Forelimb muscle (tissue), 1 donor: ENCODE measurements at places on chromosomes 16 and 17.

- DNase-seq = no peak
These were observed 12.3 kb upstream of the SPAG9 start for GRCh38 chr17:51132964-51133319.

GRCh38 chr17:35734396-35734795 lies 3.0 kb downstream of the RASL10B start:
- no peak for DNase-seq

DNA sequence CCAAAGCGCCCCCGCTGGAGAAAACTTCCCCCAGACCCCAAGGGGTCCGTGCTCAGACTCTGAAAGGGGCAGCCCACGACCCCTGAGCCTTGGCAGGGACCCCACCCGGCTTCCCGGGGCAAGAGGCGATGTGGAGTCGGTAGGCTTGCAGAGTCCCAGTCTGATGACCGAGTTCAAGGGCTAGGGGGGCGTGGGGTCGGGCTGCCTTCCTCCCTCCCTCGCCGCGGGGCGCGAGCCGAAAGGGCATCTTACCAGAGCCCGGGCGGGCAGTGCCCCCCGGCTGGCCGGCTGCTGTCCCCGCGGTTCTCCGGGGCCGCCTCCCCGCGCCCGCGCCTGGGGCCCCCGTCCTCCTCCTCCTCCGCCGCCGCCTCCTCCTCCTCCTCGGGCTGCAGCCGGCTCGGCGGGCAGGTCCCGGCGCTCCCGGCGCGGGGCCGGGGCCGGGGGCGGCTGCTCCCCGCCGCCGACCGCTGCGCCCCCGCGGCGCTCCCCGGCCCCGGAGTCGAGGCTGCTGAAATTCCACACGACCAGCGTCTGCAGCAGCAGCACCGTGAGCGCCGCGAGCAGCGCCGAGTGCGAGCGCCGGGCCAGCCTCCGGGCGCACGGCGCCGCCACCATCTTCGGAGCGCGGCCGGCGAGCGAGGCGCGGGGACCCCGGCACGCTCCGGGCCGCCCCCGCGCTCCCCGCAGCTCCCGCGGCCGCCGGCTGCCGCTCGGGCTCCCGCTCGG lies 415 bp downstream of the XYLT1 start:
- DNase-seq = no peak

DNA sequence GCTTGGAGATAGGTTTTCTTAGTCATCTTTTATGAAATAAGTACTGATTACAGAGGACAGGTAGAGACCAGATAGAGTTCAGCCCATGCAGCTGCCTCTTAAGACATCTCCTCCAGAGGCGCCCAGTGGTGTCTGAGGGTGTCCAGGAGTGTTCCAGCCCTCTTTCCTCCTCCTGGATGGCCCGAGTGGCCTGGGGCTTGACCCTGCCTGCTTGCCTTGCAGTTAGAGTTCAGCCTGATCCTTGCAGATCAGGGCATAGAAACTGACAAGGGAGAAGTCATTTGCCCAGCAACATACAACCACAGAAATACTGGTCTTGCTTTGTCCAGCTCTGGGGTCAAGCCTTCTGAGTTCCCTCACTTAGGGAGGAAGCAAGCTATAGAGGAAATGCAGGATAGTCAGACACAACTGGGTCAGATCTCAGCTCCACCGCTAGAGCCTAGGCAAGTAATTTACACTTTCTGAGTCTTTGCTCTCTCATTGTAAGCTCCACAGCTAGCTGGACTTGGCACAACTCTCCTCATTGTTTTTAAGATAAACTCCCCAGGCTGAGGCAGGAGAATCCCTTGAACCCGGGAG lies 3.6 kb upstream of the CCL1 start:
- no peak for DNase-seq

- DNase-seq = no peak
These were observed 14.0 kb upstream of the MTMR4 start for GRCh38 chr17:58528443-58528842.

DNA sequence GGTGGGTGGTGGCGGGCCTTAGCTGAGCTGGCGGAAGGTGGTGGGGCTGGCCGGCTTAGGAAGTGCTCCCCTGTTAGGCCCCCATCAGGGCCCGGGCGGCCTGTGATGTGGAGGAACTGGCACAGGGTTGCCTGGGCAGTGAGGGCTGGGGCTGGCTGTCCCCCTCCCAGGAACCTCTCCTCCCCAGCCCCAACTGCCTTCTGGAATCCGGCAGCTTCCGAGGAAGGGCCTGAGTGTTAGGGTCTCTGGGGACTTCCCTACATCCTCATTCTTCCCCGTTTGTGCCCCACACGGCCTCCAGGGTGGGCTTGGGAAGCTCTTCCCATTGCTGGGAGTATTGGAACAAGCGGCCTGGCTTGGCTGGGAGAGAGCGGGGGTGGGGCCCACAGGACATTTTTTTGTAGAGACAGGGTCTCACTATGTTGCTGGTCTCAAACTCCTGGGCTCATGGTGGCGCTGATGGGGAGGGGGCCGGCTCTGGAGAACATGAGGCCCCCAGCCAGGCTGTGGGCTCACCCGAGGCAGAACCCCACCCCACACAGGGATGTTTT lies 89.9 kb upstream of the CIBAR2 start:
- DNase-seq = no peak

DNA sequence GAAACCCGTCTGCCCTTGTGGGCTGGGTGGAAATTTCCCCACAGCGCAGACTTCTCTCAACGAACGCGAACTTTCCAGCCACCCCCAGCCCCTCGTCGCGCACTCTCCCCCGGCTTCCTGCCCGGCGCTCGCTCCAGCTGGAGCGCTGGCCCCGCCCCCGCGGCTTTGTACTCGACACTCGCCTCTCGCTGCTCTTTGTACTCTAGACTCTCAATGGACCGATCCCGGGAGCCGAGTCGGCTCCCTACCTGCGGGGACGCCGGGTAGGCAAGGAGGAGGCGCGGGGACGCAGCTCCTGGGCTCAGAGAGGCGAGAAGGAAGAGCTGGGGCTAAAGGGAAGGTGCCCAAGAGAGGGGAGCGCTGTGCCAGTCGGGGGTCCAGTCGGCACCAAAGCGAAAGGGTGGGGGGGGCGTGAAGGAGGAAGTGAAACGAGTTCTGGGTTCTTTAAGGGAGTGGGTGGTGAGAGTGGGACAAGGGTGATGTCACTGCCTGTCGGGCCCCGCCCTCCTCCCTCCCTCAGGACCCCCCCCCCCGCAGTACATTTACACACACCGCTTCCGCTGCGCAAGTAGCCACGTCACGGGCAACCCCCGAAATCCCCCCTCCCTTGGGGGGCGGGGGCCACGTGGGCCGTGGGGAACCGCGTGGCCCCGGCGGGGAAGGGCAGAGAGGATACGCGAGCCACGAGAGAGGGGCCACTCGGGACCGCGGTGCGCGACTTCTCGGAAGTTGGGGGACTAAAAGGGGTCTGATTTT lies 9.7 kb downstream of the KDM6B start:
- DNase-seq = no peak

GRCh38 chr16:88651989-88652761 lies 1.3 kb upstream of the CYBA start:
- no peak for DNase-seq

DNA sequence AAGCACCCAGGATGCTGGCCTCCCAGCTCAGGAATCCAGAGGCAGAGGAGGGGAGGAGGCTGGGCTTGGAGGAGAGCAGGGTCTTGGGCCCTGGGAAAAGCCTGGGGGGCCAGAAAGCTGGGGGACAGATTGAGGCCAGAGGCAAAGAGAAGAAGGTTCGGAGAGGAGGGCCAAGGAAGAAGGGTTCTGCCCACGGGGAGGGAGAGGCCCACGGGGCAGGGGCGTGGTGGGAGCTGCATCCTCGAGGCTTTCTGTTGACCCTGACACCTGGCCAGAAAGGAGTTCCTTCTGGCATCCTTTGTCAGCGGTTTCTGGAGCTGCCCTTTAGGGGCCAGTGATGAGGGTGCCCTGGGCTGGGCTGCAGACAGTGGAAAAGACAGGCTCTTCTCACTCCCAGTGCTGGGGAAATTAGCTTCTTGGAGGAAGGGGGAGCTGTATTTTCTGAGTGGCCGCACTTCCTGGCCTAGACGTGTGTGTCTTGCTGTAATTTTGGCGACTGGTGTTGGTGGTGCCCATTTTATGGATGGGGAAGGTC lies 308.7 kb downstream of the SEC14L1 start:
- no peak for DNase-seq

DNA sequence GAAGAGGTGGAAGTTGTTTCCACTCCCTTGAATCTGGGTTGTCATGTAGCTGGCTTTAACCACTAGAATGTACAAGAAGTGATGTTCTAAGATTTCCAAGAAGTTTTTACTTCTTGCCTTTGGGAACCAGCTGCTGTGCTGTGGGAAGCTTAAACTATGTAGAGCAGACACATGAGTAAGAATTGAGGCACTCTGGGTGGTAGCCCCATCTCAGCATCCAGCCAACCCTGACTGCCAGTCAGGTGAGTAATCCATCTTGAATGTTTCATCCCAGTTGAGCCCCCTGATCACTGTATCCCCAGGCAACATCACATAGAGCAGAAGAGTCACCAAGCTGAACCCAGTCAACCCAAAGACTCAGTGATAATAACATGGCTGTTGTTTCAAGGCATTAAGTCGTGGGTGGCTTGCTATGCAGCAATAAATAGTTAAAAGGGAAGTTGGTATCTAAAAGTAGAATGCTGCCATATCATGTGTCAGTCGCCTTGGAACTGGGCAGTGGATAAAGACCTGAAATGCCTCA lies 62.8 kb upstream of the GPR139 start:
- DNase-seq = no peak

GRCh38 chr16:15822957-15823356 lies 33.9 kb downstream of the MYH11 start:
- no peak for DNase-seq
